ENCODE measurements at places on chromosomes 13 and 19.
A peak's percentile ranks its signal among the peaks of the same experiment; 100 is the strongest.

GRCh38 chr13:42392716-42393572 is 121.0 kb downstream of the AKAP11 start:
- no peak for DNase-seq

- no peak for DNase-seq
Measured at GRCh38 chr19:45757695-45758094, 11.4 kb downstream of the SIX5 start.

- DNase-seq, result no peak
Measured at GRCh38 chr19:32676186-32676894, 692 bp downstream of the RGS9BP start.

GRCh38 chr13:92122186-92122853 is 723.9 kb downstream of the GPC5 start:
- peak; percentile 33 for DNase-seq

Measured in fibroblast of skin of right biceps (primary cell).